GM23338 (cell line): ENCODE measurements at places on chromosomes 7 and 10.
A peak's percentile ranks its signal among the peaks of the same experiment; 100 is the strongest.

- DNase-seq, result no peak
Measured at GRCh38 chr7:149109969-149110368, 16.2 kb downstream of the ZNF425 start.

- no peak for DNase-seq
Measured at GRCh38 chr10:110751850-110752249, 107.7 kb downstream of the RBM20 start.

DNA sequence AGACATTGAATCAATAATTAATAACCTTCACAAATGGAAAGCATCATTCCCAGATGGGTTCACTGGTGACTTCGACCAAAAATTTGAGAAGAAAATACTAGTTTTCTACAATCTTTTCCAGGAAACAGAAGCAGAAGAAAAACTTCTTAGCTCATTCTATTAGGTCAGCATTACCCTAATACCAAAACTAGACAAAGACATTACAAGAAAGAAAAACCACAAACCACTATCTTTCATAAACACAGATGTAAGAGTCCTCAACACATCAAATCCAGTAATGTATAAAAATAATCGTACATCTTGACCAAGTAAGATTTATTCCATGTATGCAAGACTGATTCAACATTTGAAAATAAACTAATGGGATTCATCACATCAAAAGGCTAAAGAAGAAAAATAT, 64.0 kb upstream of the CDK1 start:
- no peak for DNase-seq

DNA sequence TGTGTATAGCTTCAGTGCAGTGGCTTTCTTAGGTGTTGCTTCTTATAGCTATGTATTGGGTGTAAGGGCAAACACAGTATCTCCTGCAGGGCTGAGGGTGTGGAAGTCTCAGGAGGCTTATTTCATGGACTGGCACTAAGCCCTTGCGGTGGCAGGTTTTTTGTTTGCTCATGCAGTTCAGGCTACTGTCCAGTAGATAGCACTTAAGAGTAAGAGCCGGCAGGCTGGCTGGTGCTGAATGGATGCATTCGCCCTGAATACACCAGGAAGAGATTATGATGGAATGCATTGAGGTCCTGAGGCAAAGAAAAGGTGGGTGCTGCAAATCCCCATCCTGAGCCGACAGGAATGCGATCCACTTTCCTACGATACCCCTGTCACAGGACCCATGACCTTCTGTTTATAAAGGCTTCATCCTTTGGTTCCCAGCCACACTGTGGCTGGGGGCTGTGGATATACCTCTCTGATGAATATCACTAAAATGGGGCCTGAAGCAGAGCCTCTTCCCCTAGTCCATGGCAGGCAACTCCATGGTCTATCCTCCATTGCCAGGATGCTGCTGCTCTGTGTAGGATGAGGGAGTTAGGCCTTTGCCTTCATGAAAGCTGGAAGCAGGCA, 44.9 kb downstream of the ANXA8 start:
- peak; percentile 80 for DNase-seq

DNA sequence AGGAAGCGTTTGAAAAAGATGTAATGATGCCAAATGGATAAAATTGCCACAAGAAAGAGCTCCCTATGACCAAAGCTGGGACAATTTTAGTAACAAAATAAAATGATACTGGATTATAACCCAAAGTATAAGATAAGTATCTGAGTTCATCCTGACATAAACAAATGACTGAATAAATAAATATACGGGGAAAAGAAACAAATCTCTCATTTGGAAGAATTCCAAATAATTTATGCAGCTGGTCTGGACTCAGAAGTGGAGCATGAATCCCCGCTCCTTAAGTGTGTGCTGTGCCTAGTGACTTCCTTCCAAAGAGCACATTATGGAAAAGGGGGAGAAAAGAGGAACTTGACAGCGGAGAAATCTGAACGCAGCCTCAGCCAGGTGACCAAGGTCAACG, 186.2 kb downstream of the RAMP3 start:
- no peak for DNase-seq

DNA sequence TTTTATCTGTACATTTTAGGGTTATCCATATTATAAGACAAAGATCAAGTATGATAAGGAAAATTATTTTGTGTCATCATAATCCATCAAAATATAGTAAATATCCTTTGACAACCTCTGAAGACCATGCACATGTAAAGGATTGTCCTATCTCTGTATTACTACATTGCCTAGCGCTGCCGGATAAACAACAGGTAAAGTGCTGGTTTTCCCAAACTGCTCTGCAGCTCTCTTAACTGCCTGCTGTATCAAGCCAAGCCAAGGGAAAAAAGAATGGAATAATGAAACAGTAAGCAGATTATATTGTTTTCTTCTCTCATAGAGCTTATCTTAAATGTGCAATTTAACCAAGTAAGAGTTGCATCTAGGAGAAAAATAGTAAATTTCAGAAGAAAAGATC, 70.8 kb downstream of the PTF1A start:
- DNase-seq, result no peak

GRCh38 chr7:138610671-138611170, 90.4 kb downstream of the SVOPL start:
- DNase-seq, result peak; percentile 32

DNA sequence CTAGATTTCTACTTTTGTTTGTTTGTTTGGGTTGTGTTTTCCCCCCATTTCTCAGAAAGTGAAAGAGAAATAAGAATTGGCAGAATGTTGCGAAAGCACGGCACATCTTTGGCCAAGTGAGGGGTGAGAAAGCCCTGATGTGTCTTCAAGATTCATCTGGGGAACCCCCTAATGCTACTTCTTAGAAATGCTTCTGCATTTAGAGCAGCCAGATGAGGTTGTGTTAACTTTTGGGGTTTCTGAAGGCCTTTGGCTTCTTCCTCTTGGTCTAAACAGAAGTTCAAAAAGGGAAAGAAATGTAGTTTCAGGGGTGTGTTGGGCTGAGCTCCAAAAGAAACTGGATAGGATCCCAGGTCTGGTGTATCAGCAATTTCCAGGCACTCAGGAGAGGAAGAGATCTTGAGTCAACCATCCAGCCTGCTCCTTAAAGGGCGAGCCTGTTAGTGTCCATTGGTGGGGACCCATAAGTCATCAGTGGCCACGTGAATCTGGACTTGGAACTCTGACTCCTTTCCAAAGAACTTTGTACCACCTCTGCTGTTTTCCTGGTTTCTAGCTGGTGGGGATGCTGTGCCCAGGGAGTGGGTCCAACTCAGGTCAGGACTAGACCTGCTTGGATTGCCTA, 6.5 kb downstream of the DUSP5 start:
- DNase-seq, result no peak

DNA sequence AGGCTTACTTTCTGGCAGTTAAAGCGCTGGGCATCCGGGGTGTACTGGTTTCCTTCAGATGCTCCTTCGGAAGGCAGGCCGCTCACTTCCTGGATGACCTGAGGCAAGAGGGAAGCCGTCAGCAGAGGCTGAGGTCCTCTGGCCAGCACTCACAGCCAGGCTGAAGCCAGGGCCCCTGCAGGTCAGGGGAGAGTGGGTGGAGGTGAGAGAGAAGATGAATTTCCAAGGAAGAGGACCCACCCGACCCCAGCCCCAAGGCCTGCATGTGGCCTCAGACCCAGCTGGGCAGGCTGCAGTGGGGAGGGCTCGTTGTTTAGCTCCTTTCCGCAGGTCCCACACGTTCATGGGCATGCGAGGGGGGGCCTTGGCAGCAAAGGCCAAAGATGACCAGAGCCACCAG, 71.3 kb downstream of the VWA2 start:
- no peak for DNase-seq

GRCh38 chr10:77159538-77160110, 478.0 kb downstream of the KCNMA1 start:
- no peak for DNase-seq

GRCh38 chr7:158097453-158098124, 490.0 kb downstream of the PTPRN2 start:
- no peak for DNase-seq

DNA sequence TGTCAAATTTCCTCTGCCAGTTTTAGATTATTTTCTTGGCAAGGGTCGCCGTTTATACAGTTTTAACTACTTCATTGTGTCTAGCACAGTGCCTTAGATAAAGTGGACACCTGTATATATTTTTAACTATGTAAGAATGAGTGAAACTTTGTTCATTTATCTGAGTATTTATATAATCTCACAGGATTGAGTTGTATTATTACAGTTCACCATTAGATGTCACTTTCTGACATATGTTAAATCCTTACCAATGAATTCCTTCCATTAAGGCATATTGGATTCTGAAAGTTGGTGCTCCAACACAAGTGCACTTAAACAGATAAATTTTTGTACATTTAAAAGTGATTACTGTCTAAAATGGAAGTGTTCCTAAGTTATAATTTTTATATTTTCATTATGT, 43.0 kb downstream of the ZMYND11 start:
- DNase-seq, result no peak

- no peak for DNase-seq
Measured at GRCh38 chr10:79191951-79192676, 123.3 kb downstream of the ZMIZ1 start.

GRCh38 chr7:26054386-26054785, 97.6 kb upstream of the NFE2L3 start:
- no peak for DNase-seq

DNA sequence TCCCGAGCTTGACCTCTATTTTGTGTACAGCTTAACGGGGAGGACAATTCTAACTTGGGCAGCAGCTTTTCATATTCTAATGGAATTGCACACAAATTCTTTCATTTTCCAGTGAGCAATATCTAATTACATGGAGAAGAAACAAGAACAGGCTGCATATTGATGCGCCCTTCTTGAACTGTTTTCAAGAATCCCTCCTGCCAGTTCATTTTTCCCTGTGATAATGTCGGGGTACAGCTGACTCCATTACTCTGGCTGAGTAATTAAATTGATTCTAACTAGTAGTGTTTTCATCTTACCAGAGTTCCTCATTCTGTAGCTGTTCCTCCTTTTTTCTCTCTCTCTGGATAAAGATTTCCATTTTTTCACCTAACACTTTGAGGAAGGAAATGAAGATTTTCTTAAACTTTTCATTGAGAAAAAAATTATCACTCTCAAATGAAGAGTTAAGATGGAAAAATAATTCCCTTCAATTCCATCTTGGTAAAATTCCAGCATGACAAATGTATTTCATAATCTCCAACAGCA, 190.9 kb downstream of the FANK1 start:
- DNase-seq, result no peak

- no peak for DNase-seq
Measured at GRCh38 chr7:132825932-132826835, 249.9 kb upstream of the PLXNA4 start.

GRCh38 chr10:73215749-73216148, 31.3 kb downstream of the DNAJC9 start:
- no peak for DNase-seq

- no peak for DNase-seq
Measured at GRCh38 chr7:21336743-21337142, 91.1 kb upstream of the SP4 start.

GRCh38 chr10:132927824-132928223, 14.5 kb downstream of the CFAP46 start:
- DNase-seq, result no peak

DNA sequence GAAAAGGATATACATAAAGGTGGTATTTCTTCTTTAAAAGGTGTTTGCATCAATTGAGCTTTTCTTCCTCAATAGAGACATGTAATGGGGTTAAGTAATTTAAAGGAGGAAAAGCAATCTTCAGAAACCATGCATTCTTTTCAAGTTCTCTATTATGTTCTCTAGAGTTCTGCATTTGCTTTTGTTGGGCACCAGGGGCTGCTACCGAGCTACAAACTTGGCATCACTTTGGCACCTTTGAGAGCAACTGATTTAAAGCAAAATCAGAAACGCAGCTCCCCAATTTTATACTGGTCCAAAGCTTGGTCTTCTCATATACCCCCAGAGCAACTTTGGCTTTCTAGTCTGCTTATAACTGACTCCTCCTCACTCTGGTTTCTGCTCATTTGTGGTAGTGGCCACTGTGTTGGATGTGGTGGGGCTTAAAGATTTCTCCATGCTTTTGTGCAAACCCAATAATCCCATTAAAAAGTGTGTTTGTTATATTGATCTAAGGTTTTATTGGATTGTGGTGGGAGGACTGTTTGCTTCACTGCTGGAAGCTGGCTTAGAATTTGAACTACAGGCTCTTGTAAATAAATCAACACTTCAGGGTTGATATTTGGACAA, 712.1 kb downstream of the PHTF2 start:
- DNase-seq, result peak; percentile 81

DNA sequence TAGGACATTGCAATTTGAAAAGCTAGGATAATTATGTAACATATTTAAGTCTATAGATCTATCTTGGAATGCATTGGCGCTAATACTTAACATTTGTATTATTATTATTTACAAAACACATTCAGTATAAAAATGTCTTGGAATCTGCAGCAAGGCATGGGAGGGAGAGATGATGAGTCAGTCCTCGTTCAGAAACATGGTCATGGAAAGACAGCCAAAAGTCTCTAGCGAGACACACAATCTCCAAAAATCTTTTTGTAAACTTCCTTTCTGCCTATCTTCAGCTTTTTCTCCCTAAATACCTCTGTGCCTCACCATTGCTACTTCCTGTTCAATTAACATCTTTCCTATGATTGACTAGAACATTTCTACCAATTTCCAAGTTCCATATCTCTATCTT, 188.4 kb upstream of the CACNA2D1 start:
- DNase-seq, result no peak

- DNase-seq, result no peak
Measured at GRCh38 chr10:76735866-76736265, 901.7 kb downstream of the KCNMA1 start.

DNA sequence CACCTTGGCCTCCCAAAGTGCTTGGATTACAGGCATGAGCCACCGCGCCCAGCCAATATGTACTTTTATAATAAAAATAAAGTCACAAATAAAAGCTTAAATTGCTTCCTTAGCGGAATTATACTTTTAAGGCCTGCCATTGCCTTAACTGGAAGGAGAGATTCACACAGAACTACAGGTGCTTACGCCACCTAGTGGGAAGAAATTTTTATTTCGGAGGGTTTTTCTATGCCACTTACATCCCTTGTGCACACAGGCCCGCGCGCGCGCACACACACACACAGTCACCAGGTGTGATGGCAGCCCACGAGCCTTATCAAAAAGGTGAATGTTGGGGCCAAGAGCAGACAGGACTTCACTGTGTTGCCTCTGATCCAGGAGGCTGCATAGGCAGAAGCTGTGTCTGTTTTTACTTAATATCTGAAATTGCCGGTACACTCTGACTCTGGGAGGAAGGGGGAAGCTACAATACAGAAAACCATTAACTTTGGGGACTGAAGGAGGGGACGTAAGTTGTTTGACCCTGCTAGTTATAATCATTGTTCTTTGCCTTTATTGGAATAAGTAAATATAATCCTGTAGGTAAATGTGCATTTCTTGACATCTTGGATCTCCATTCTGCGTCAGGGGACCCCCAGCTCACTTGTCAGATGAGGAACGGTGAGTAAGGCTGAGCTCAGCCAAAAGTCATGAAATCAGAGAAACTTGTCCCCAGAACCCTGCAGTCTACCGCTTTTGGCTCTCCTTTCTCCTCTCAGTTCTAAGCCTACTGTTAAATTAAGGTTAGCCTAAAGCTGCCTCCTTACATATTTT, 87.1 kb downstream of the SLC16A9 start:
- DNase-seq, result peak; percentile 88

DNA sequence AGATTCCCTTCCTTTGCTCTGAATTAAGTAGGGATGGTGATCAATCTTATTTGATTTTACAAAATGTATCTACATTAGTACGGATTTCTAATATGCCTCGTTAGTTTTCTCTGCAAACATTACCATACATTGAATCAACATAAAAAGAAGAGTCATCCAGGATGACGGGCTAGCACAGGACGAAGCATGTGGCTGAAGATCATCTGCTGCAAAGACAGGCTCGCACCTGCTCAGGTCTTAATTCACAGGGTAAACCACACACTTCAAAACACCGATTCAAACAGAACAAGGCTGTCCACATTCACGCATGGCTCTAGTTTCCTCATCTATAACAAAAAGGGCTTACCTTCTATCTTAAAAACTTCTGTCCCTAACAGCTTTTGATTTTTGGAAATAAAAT, 323.0 kb downstream of the PARD3 start:
- no peak for DNase-seq
